ENCODE measurements at places on chromosomes 3 and 15. TPM values are rescaled to one million over a fixed set of nuclear protein-coding genes. Genes with fewer than 3 reads are reported as not detected.

Gene CSPG4
- 6.9 TPM for polyA plus RNA-seq

Gene ZNF620
- polyA plus RNA-seq = 8.6 TPM

Gene ACY1
- polyA plus RNA-seq = 98.5 TPM

Gene GOLGA6A
- 0.31 TPM for polyA plus RNA-seq

Gene C3orf85
- 19.6 TPM for polyA plus RNA-seq

Gene CASR
- polyA plus RNA-seq = 29.2 TPM

Gene COL7A1
- 13.8 TPM for polyA plus RNA-seq
